ENCODE measurements at places on chromosomes 4 and X. TPM values are rescaled to one million over a fixed set of nuclear protein-coding genes. Genes with fewer than 3 reads are reported as not detected.
A peak's percentile ranks its signal among the peaks of the same experiment; 100 is the strongest.

- no peak for DNase-seq
Measured at GRCh38 chr4:66482186-66482585, 811.9 kb upstream of the EPHA5 start.

GRCh38 chr4:106269711-106270110 is 46.3 kb downstream of the TBCK start:
- DNase-seq, result no peak

- DNase-seq, result peak; percentile 38
Measured at GRCh38 chr4:88759039-88759894, 61.6 kb upstream of the NAP1L5 start.

GRCh38 chr4:30721185-30722091 is 1.3 kb downstream of the PCDH7 start:
- DNase-seq, result no peak

Gene ITGB1BP2
- 142 TPM for polyA plus RNA-seq

DNA sequence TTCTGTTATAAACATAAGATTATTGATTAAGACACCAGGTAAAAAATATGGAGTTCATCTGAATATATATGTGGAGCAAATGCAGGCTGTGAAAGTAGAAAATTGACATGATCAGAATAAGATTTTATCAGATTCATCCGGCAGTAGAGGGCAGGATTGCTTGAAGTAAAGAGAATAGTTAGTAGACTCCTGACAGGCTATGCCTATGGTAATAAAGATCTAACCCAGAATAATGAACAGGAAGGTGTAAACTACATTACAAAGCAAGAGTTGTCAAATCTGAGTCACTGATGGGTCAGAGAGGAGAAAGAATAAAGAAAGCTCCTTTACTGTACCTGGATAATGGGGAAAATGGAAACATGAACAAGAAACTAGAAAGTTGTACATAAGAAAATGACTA is 20.8 kb upstream of the TMEM184C start:
- DNase-seq, result no peak
